ENCODE measurements at places on chromosomes 3 and 15.

DNA sequence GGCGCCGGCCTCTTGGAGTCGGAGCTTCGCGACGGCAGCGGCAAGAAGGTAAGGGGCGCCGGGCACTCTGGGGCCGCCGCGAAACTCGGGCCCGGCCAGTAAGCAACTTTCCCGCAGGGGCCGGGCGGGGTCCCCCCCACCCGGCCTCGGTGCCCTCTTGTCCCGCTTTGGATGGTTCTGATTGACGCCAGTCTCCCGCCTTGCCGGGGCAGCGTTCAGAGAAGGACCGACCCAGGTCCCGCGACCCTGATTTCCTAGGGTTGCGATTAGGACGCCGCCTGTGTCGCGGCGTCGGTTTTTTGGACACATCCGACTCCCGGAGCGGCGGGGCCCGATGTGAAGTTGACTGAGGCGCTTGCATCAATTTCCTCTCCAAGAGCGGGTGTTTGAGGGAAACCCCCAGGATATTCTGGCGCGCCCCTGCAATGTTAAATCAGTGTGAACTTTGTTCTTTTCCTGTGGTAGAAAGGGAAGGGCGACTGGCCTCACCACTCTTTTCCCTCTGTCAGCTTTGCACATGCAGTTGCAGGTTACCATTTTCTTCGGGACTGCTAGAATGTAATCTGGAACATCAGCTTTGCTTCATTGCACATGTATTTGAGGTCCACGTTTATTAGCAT lies 755 bp downstream of the PDE8A start:
- no peak for DNase-seq

- DNase-seq: no peak
Measured at GRCh38 chr15:57534281-57534680, 57.4 kb upstream of the MYZAP start.

DNA sequence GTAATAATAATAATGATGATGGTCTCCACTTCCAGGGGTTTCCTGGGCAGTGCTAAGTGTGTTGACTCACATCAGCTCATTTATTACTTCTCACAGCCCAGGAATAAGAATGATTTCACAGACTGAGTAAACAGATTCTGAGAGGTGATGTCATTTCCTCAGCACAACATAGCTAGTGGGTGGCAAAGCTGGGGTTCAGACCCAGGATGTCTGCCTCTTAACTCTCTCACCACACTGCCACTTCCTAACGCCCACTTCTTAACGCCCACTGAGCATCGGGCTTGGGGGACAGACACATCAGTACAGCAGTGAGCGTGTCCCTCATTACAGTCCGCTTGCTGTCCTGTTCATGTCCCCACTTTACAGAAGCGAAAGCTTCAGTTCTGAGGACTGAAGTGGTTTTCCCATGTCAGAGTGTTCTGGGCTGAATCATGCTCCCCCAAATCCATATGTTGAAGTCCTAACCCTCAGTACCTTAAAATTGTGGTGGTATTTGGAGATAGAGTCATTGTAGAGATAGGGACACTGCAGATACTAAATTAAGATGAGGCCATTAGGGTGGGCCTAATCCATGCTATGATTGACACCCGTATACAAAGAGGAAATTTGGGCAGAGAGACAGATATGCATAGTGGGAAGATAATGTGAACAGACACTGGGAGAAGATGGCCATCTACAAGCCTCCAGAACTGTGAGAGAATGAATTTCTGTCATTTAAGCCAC lies 68.0 kb downstream of the ATP2B2 start:
- DNase-seq: no peak

- DNase-seq: no peak
Measured at GRCh38 chr3:38707730-38708129, 58.2 kb upstream of the SCN5A start.

DNA sequence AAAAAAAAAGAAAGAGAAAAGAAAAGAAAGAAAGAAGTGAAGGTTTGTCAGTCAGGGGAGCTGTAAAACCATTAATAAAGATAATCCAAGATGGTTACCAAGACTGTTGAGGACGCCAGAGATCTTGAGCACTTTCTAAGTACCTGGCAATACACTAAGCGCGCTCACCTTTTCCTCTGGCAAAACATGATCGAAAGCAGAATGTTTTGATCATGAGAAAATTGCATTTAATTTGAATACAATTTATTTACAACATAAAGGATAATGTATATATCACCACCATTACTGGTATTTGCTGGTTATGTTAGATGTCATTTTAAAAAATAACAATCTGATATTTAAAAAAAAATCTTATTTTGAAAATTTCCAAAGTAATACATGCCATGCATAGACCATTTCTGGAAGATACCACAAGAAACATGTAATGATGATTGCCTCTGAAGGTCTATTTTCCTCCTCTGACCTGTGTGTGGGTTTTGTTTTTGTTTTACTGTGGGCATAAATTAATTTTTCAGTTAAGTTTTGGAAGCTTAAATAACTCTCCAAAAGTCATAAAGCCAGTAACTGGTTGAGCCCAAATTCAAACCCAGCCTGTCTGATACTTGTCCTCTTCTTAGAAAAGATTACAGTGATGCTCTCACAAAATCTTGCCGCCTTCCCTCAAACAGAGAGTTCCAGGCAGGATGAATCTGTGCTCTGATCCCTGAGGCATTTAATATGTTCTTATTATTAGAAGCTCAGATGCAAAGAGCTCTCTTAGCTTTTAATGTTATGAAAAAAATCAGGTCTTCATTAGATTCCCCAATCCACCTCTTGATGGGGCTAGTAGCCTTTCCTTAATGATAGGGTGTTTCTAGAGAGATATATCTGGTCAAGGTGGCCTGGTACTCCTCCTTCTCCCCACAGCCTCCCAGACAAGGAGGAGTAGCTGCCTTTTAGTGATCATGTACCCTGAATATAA lies 2.0 kb downstream of the B2M start:
- no peak for DNase-seq

DNA sequence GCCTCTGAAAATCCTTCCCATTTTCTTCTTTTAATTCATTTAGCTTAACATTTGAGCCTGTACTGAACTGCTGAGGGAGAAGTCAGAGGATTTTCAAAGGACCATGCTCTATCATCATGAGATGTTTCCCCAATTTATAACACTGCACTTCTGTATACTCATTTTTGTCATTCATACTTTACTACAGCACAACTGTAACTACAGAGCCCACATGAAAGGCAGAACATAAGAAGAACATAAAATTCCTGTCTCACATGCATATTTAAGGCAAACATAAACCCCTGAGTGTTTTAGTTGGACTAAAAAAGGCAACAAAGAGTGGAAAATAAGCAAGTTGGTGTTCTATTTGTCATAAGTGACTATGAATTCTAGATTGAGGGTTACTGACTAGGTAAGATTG lies 237.7 kb upstream of the ARPP21 start:
- DNase-seq: no peak

DNA sequence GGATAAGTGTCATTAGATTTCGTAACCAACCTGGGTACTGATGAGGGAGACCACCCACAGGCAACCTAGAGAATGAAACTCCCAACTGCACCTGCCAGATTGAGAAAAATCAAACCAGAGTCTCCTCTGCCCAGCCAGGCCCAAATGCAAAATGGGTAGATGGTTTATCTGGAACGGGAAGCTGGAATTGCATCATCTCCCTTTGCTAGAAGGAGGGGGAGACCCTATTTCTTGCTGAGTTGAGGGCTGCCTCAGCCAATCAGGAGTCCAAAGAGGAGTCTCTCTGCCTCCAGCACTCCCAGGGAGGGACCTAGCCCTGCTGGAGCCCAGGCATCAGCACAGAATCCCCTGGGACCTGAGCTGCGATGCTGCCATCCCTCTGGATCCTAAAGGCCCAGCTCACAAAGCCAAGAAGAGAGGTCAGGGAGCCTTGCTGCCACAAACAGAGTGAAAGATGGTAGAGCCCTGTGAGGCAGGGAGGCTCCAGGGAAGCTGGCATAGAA lies 8.1 kb downstream of the RMDN3 start:
- DNase-seq: no peak

DNA sequence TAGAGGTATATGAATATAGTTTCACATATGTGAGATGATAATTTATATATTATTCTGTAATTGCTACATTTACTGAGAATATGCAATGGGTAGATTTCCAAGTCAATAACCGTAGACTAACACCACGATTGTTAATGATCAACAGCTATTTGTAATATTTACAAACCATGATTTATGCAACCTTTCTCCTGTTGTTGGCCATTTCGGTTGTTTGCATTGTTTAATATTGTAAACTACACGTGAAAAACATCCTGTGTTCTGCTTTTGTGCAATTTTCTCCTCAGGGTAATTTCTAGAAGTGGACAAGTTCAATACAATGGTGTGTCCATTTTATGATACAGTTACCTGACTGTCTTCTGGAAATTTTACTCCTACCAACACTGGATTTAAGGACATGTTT lies 29.3 kb upstream of the RAB11A start:
- DNase-seq: no peak

DNA sequence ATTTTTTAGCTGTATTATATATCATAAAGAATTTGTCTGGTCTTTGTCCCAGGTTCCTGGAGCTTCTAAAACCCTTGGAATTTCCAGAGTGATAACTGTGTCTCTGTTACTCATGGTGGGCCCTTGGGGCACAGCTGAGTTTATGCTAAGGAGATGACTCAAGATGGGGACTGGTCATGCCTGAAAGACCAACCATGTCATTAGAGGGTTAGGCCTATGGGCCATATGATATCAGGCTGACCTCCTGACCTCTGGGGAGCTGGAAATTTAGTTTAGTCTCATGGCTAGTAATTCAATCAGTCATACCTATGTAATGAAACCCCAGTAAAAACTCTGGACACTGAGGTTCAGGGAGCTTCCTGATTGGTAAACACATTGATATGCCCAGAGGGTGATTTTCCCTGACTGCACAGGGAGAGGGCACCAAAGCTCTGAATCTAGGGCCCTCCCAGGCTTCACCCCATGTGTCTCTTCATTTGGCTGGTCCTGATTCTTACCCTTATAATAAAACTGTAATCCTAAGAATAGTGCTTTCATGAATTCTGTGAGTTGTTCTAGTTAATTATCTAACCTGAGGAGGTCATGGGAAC lies 69.6 kb downstream of the EEFSEC start:
- no peak for DNase-seq

- DNase-seq: no peak
Measured at GRCh38 chr3:171088496-171088895, 62.0 kb upstream of the SLC2A2 start.

DNA sequence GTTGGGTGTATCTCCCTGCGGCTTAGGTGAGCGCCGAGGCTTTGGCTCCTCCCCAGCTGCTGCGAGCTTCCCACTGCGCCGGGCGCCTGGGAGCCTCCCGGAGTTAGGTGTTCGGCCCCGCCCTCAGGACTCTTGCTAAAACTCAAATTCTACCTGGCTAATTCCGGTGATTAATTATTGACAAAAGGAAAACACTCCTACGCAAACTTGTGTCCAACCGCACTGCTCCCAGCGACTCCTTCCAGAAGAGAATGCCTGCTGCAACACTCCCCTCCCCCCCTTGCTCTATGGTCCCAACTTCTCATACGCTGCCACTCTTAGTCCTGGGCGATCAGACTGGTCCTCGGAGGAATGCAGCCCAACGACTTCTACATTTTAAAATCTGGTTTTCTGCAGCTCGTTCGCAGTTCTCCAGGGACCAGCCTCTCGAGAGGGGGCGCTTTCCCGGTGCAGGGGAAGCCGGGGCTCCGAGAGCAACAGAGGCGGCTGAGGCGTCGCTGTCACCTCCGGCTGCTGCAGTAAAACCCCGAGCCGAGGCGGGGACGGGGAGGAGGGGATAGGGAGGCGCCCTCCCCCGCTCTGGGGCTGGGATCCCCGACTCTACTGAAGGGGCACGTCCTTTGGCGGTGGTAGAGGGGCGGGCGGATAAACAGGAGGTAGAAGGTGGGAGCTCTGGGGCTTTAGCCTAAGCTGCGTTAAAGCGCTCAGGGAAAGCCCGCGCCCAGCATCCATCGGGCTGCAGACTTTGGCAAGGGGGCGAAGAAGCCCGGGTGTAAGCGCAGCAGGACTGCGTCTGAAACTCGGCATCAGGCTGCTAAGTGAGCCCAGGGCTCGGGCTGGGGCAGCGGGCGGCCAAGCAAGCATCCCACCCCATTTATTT lies at the start of gene SPTSSB:
Gene SPTSSB (minus strand): TSS at position 77 of the 880 bp plus-strand sequence. CDS start 25,194 bp downstream, outside the sequence.
- no peak for DNase-seq

GRCh38 chr3:42653560-42654330 lies at the start of gene ZBTB47:
Gene ZBTB47 (plus strand): TSS chr3:42653697. CDS start chr3:42658356, 4,659 bp downstream.
- no peak for DNase-seq

DNA sequence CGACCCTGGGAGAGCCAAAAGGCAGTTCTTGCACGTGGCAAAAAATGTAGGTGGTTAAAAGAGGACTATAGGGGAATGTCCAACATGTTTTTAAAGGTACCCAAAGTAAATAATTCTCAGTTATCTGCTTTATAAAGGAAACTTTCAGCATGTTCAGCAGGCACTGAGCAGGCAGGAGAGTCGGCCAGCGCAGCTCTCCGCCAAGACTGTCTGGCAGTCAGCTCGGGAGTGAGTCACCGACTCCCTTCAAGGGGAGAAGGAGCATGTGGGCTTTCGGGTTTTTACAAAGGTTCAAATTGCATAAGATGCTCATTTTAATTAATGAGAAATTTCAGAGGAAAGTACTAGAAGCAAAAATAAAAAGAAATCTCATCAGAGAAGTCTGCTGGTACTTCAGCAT lies 7.0 kb downstream of the GABRA5 start:
- DNase-seq: no peak

DNA sequence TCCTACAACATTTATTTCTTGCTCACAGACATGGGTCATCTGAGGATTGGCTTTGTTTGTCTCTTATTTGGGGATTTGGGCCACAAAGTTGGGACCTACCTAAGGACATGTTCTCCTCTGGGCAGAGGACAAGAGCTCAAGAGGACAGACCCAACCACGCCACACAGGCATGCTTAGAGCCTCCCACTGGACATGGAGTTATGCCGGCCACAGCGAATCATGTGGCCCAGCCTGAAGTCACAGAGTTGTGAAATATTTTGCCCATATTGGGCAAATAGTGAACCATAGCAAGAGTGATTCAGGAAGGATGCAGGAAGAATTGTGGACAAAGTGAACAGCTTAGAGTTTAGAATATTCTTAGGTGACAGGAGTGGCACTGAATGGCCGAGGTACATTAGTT lies 9.9 kb downstream of the TRAK1 start:
- no peak for DNase-seq

DNA sequence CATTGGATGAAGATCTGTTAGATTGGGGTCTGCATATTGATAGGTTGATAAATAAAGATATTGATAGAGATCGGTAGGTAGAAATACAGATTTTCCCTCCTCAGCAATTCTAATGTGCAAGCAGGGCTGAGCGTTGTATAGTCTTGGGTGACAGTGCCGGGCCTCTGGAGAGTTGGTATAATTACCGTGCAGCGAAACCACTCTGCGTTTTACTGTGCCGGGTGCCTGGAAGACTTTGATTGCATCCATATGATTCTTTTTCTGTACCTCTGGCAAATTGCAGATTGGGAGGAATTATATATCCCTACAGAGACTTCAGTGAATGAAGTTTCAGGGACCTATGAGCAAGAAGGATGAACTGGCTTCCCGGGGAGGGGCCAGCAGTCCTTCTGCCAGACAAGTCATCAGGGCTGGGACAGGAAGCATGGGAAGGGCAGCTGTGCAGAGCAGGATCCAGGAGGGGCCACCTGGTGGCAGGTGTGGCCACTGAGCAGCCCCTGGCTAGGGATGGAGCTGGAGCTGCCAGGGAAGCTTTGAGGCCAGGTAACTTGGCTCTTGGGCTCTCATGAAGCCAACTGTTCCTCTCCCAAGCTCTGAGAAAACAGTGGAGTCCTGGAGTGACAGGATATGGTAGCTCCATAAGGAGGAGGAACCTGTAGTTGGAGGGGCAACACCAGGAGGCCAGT lies 132.5 kb downstream of the APBA2 start:
- DNase-seq: no peak
